Activated CD8-positive, alpha-beta memory T cell treated with anti-CD3 and anti-CD28 coated beads for 36 hours (primary cell): ENCODE measurements at places on chromosomes 2 and 18. TPM values are rescaled to one million over a fixed set of nuclear protein-coding genes. Genes with fewer than 3 reads are reported as not detected.

Gene SNTG2
- 0.52 TPM for total RNA-seq

Gene HOXD12
- total RNA-seq = not detected

Gene TUBB8B
- not detected for total RNA-seq

Gene SIX3
- total RNA-seq = not detected

Gene RFX8
- not detected for total RNA-seq

Gene MPPE1
- total RNA-seq = 30.8 TPM

Gene CLEC4F
- total RNA-seq = not detected

Gene C2orf81
- 3.1 TPM for total RNA-seq

Gene VIL1
- not detected for total RNA-seq

Gene BOLA3
- total RNA-seq = 133 TPM

Gene IL1RN
- total RNA-seq = 0.78 TPM

Gene GKN2
- not detected for total RNA-seq

Gene TANC1
- 0.25 TPM for total RNA-seq

Gene CDCA7
- 34.3 TPM for total RNA-seq
